ENCODE measurements at places on chromosomes 6 and 20.

DNA sequence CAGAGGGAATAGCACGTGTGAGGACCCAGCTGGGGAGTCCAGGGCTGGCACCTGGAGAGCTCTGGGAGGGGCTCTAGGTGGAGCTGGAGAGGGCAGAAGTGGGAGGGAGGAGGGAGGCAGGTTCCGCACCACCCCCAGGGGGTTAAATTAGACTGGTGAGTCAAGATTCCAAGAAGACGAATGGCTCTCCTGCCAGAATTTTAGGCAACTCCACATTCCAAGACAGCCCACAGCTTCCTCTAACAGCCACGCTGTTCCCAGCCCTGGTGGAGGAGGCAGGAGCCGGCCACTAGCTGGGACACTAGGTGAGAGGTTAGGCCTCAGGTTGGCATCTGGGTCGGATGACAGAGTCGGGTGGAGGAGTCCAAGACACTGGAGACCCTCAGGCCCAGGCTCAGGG is 60.2 kb downstream of the TFAP2C start:
- peak; percentile 6 for DNase-seq

GRCh38 chr20:51756653-51757052 is 11.5 kb downstream of the ATP9A start:
- no peak for DNase-seq

GRCh38 chr6:68502946-68503345 is 132.1 kb upstream of the ADGRB3 start:
- no peak for DNase-seq

- peak; percentile 90 for DNase-seq
These were observed 10.7 kb downstream of the TUBB start for GRCh38 chr6:30730601-30731435.

- no peak for DNase-seq
These were observed 61.4 kb downstream of the NOL4L start for GRCh38 chr20:32523613-32524213.

- DNase-seq: peak; percentile 16
These were observed 11.0 kb downstream of the UTRN start for GRCh38 chr6:144295981-144296767.

- no peak for DNase-seq
These were observed 13.4 kb upstream of the FAM50B start for GRCh38 chr6:3835785-3836184.

- no peak for DNase-seq
These were observed 158.5 kb upstream of the ADGRB3 start for GRCh38 chr6:68476611-68477010.

GRCh38 chr6:153553627-153554026 is 422.5 kb upstream of the RGS17 start:
- DNase-seq: no peak

DNA sequence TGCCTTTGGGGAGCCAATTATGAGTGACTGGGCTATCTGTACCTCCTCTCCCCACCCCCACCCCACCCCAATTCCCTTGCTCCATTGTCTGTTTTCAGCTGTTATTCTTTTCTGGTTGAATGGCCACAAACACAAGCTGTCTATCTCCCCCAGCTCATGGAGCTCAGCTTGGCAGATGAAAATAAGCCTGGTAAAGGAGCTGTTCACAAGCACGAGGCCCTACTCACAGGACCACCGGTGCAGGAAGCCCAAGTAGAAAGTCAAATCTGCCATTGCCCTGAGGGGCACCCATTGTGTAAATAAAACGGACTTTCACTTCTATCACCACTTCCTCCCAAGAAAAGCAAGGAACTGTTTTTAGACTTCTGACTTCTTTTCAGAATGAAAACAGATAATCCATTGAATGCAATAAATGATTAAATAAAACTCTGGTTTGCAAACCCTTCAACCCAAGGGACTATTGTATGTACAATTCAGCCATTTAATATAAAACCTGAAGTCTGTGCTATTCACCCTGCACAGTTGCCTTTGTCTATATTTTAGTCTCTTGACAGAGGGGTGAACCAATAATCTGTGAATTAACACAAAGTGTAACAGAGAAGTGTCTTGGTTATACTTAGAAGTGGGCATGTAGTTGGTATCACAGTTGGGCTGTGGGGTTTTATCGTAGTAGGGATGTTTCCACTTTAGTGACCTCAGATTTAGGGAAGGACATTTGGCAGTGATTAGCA is 27.7 kb downstream of the RIPOR2 start:
- no peak for DNase-seq

GRCh38 chr6:151916680-151917164 is 109.2 kb downstream of the ESR1 start:
- DNase-seq: no peak

- DNase-seq: peak; percentile 91
These were observed 31.5 kb downstream of the SF3B5 start for GRCh38 chr6:144063744-144064401.

DNA sequence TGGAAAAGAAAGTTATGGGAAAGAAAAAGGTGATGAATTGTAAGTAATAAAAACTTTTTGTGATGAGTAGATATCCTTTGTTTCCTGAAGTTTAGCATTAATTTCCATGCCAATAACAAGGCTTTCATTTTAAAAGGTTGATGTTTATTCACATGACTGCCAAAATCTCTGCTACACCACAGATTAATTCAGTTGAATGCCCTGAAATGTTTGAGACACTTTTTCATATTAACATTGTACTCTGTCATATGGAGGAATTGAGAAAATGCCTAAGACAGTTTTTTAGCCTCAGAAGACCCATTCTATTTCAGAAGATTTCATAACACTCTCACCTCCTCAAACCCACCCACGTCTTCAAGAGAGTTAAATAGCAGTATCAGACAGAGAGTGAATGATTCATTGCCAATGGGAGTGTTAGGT is 115.5 kb downstream of the ADGRG6 start:
- DNase-seq: no peak

DNA sequence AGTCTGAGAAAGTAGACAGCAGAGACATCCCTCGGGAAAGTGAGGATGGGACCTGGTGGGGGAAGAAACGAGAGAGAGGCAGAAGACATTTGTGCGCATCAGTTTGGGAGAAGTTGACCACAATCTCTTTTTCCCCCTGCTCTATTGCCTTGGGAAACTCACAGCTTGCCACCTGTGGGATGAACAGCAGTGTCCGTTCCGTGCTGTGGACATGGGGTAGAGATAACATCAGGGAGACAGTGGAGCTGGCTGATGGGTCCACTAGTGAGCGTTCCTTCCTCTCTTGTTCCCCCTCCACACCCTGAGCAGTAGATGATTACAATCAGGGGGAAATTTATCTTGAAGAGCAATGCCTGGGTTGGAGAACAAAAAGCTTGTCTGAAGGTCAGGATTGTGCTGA is 21.8 kb upstream of the RNF182 start:
- no peak for DNase-seq

GRCh38 chr6:12962529-12962928 is 246.0 kb downstream of the PHACTR1 start:
- DNase-seq: peak; percentile 30

- no peak for DNase-seq
These were observed 885 bp downstream of the MTCL3 start for GRCh38 chr6:127518191-127518709.
